Karpas-422 (cell line): ENCODE measurements at places on chromosomes 3 and 15.

DNA sequence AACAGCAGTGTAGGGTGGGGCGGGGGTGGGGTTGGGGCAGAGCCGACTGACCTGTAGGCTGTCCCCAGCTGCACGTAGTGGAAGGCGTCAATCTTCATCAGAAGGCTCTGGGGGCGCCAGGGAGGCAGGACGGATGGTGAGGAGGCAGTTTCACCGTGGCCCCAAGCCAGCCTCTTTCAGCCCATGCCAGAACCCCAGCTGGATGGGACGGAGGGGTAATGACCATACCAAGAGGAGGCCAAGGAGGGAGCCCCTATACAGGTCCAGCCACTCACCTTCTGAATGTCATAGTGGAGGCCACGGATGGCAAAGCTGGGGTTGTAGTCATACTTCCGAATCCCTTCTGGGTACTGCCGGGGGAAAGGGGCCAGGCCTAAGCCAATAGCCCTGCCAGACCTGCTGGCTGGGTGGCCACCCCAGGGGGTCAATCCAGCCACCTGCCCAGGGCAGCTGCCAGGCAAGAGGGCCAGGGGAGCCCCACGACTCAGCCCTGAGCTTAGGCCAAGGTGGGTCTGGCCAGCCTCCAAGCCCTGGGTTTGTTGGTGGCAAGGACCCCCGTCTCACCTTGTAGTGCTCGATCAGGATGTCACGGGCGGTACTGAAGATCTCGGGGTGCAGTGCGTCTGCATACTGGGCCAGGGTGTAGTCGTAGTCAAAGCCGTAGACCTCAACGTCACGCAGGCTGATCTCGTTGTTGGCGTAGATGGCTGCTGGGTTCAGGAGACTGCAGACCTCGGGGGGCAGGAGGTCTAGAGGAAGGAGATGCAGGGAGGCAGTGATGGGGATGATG is 4.9 kb downstream of the NT5DC2 start:
- no peaks in the 10 kb centered on the region for H3K36me3 ChIP-seq
- H3K4me3 ChIP-seq, result no peak overlapping the region
- peaks cover 9% of the 10 kb centered on the region for H3K4me1 ChIP-seq
- no peaks in the 10 kb centered on the region for H3K27me3 ChIP-seq
- H3K27ac ChIP-seq, result no peak overlapping the region
- DNase-seq, result no peak

- H3K27ac ChIP-seq, result no peak overlapping the region
- DNase-seq, result no peak
- H3K36me3 ChIP-seq, result no peaks in the 10 kb centered on the region
- H3K27me3 ChIP-seq, result no peaks in the 10 kb centered on the region
- H3K4me1 ChIP-seq, result peaks cover 9% of the 10 kb centered on the region
- no peak overlapping the region for H3K4me3 ChIP-seq
These were observed 289.2 kb downstream of the ROBO2 start for GRCh38 chr3:77329116-77329515.

- peak; percentile 74 for DNase-seq
- no peak overlapping the region for H3K4me3 ChIP-seq
- H3K27ac ChIP-seq, result no peak overlapping the region
- H3K4me1 ChIP-seq, result peaks cover 5% of the 10 kb centered on the region; the same call in 1 of the 2 replicates
- no peaks in the 10 kb centered on the region for H3K36me3 ChIP-seq
These were observed 3.6 kb downstream of the GNAT1 start for GRCh38 chr3:50194903-50195500.

GRCh38 chr3:183182073-183182472 is 19.5 kb upstream of the LAMP3 start:
- H3K4me3 ChIP-seq, result no peak overlapping the region
- H3K27ac ChIP-seq, result no peak overlapping the region
- no peak for DNase-seq
- peaks cover 81% of the 10 kb centered on the region for H3K4me1 ChIP-seq
- H3K27me3 ChIP-seq, result no peaks in the 10 kb centered on the region

DNA sequence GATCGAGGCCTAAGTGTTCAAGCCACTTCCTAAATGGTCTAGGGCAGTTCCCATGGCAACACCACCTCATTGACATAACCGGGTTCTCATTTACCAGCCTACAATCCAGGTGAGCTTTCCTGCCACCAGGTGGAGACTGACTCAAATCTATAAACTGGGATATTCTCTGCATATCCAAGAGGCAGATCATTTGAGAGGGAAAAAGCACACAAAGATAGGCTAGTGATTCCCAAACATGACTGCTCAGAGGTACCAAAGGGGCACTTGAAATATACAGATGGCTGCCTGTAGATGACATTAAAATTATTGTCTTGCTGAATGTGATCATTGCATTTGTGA is 141.3 kb upstream of the PROK2 start:
- no peak overlapping the region for H3K4me3 ChIP-seq
- peak; percentile 70 for DNase-seq
- no peaks in the 10 kb centered on the region for H3K27me3 ChIP-seq
- H3K27ac ChIP-seq, result no peak overlapping the region
- no peaks in the 10 kb centered on the region for H3K36me3 ChIP-seq
- peaks cover 10% of the 10 kb centered on the region for H3K4me1 ChIP-seq

- H3K4me1 ChIP-seq, result no peaks in the 10 kb centered on the region
- no peak overlapping the region for H3K4me3 ChIP-seq
- DNase-seq, result no peak
- H3K27me3 ChIP-seq, result no peaks in the 10 kb centered on the region
- no peaks in the 10 kb centered on the region for H3K36me3 ChIP-seq
- no peak overlapping the region for H3K27ac ChIP-seq
These were observed 33.5 kb downstream of the NTRK3 start for GRCh38 chr15:88223084-88223483.

DNA sequence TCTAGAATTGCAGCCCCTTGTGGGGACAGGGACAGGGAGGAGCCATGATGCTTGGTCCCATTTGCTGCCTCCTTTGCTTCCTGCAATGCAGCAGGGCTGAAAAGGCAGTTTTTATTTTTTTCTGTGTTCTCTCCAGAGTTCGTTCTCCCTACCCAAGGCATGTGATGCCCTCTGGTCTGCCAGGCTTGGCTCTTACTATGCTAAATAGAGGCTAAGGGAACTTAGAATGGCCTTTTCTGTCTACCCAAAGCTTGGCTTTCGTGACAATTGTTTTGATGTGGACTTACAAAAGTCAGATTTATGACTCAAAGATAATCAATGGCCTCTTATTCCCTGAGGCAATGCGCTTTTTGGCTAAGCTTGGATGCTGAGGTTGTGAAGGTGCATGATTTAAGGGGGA is 293.3 kb upstream of the TBL1XR1 start:
- H3K27me3 ChIP-seq, result no peaks in the 10 kb centered on the region
- H3K36me3 ChIP-seq, result no peaks in the 10 kb centered on the region
- no peak overlapping the region for H3K27ac ChIP-seq
- no peak overlapping the region for H3K4me3 ChIP-seq
- DNase-seq, result no peak
- H3K4me1 ChIP-seq, result no peaks in the 10 kb centered on the region

GRCh38 chr3:55718074-55718473 is 231.0 kb upstream of the WNT5A start:
- no peaks in the 10 kb centered on the region for H3K27me3 ChIP-seq
- H3K4me1 ChIP-seq, result peaks cover 68% of the 10 kb centered on the region
- 0 out of 2 replicates have a peak overlapping the region, but pooled peaks have one; percentile 3 for H3K4me3 ChIP-seq

GRCh38 chr3:141929341-141929995 is 53.0 kb downstream of the ATP1B3 start:
- no peaks in the 10 kb centered on the region for H3K27me3 ChIP-seq
- DNase-seq, result no peak
- H3K4me1 ChIP-seq, result no peaks in the 10 kb centered on the region
- H3K27ac ChIP-seq, result no peak overlapping the region

- DNase-seq, result no peak
- H3K27me3 ChIP-seq, result no peaks in the 10 kb centered on the region
- H3K4me3 ChIP-seq, result no peak overlapping the region
These were observed 6.4 kb upstream of the CPOX start for GRCh38 chr3:98599647-98600411.

- no peak for DNase-seq
- H3K27ac ChIP-seq, result no peak overlapping the region
- no peaks in the 10 kb centered on the region for H3K27me3 ChIP-seq
- H3K36me3 ChIP-seq, result no peaks in the 10 kb centered on the region; the same call in 1 of the 2 replicates
These were observed 10.2 kb upstream of the SKOR1 start for GRCh38 chr15:67815036-67815592.

DNA sequence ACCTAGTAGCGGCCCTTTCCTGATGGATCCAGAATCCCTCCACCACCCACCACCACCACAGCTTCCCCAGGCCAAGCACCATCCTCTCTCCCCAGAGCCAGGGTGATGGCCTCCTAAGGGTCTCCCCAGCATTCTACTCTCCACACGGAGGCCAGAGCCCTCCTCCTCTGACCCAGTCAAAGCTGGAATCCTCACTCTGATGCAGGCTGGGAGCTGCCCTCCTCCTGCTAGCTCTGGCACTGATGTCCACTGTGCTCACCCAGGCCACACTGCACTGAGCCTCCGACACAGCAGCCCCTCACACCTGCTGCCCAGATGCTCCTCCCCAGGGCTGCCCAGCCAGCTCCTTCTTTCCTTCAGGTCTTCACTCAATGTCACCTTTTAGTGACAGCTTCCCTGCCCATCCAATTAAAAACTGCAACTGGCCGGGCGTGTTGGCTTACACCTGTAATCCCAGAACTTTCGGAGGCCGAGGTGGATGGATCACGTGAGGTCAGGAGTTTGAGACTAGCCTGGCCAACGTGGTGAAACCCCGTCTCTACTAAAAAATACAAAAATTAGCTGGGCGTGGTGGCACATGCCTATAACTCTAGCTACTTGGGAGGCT is 21.0 kb downstream of the XXYLT1 start:
- H3K27me3 ChIP-seq, result no peaks in the 10 kb centered on the region
- H3K4me3 ChIP-seq, result no peak overlapping the region
- H3K4me1 ChIP-seq, result peaks cover 3% of the 10 kb centered on the region; the same call in 1 of the 2 replicates
- H3K36me3 ChIP-seq, result no peaks in the 10 kb centered on the region
- H3K27ac ChIP-seq, result no peak overlapping the region
- no peak for DNase-seq

DNA sequence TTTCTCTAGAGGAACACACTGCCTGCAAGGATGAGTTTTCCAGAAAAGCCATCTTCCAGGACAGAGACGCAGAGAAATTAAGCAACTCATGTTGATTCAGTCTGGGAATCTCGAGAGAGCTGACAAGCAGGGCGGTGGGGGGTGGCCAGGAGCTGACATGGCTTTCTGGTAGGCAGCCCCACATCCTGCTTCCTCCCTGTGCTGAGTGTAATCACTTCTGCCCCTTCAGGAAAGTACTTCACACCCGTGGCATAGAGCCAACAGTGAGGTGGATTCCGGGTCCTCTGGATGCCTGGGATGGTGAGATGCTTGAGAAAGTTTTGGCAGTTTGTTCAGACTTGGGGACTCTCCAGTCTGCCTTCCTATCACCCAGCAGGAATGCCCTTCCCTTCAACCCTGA is 221.1 kb downstream of the SLCO3A1 start:
- H3K27me3 ChIP-seq, result no peaks in the 10 kb centered on the region
- H3K36me3 ChIP-seq, result no peaks in the 10 kb centered on the region
- no peak overlapping the region; the same call in 1 of the 2 replicates for H3K27ac ChIP-seq
- DNase-seq, result no peak
- peaks cover 52% of the 10 kb centered on the region for H3K4me1 ChIP-seq

DNA sequence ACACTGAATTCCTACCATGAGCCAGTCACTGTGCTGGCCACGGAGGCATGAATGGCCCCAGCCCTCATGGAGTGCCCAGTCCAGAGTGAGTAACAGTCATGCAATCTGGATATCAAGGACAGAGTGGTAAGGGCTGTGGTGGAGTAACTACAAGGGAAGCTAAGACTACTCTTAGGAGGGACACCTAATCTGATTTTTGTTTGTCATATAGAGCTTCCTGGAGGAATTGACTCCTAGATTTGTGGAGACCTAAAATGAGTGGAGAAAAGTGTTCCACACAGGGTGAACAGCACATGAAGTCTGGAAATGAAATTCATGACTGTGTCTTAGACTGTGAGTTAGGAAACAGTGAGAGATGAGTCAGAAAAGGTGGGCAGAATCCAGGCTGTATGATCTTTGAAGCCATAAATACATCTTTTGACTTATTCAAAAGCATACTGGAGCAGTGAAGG is 219.9 kb downstream of the NFKBIZ start:
- no peaks in the 10 kb centered on the region for H3K36me3 ChIP-seq
- H3K4me1 ChIP-seq, result no peaks in the 10 kb centered on the region

DNA sequence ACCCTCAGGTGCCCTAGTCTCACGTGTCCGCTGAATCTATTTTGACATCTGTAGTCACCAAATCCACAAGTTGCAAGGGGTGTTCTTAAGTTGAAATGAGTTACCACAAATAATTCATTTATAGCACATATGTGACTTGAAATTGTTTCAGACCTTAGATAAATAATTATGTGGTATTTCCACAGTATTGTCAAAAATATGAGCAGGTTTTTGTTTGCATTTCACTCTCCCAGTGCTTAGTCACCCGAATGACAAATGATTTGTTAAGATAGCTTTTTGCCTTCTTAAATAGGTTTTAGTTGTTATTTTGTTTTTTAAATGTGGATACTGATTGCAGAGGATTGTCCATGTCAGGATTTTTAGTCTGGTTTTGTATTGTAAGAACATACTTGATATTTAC is 2.6 kb downstream of the MFSD1 start:
- no peaks in the 10 kb centered on the region for H3K27me3 ChIP-seq
- H3K4me3 ChIP-seq, result no peak overlapping the region
- peaks cover 37% of the 10 kb centered on the region for H3K36me3 ChIP-seq
- H3K27ac ChIP-seq, result no peak overlapping the region
- DNase-seq, result no peak
- H3K4me1 ChIP-seq, result peaks cover 40% of the 10 kb centered on the region

DNA sequence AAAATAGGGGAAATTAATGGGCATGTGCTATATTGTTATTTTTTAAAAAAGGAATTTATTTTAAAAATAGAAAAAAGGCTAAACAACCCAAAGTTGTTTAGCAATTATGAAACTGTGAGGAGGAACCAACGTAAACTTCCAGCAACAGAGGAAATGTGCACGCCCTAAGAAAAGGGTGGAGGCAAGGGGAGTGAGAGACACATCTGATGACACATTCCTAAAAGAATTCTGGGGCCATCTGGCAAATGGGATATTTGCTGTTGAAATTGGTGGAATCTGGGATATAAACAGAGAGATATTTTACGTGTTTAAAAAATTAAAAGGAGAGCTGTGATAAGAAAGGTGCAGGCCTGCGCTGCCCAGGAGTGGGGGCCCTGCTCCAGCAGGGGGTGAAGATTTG is 50.8 kb upstream of the MUC13 start:
- H3K27ac ChIP-seq, result no peak overlapping the region
- no peak for DNase-seq
- H3K36me3 ChIP-seq, result peaks cover 60% of the 10 kb centered on the region
- H3K4me3 ChIP-seq, result no peak overlapping the region
- no peaks in the 10 kb centered on the region; the same call in 1 of the 2 replicates for H3K4me1 ChIP-seq

- no peaks in the 10 kb centered on the region for H3K27me3 ChIP-seq
- DNase-seq, result no peak
- no peaks in the 10 kb centered on the region for H3K4me1 ChIP-seq
- H3K4me3 ChIP-seq, result no peak overlapping the region
- H3K36me3 ChIP-seq, result no peaks in the 10 kb centered on the region
- no peak overlapping the region for H3K27ac ChIP-seq
These were observed 156.3 kb upstream of the STRIT1 start for GRCh38 chr3:155449613-155450267.

- no peak overlapping the region for H3K4me3 ChIP-seq
- H3K27me3 ChIP-seq, result no peaks in the 10 kb centered on the region
- DNase-seq, result no peak
These were observed 342.9 kb upstream of the PPP2R3A start for GRCh38 chr3:135622656-135623055.

- H3K36me3 ChIP-seq, result no peaks in the 10 kb centered on the region
- H3K27ac ChIP-seq, result no peak overlapping the region
- H3K4me3 ChIP-seq, result 0 out of 2 replicates have a peak overlapping the region, but pooled peaks have one; percentile 36
- no peak for DNase-seq
- H3K4me1 ChIP-seq, result no peaks in the 10 kb centered on the region
These were observed 10.3 kb upstream of the KIF7 start for GRCh38 chr15:89665449-89666181.

- no peak overlapping the region for H3K27ac ChIP-seq
- DNase-seq, result no peak
- H3K4me3 ChIP-seq, result no peak overlapping the region
- no peaks in the 10 kb centered on the region for H3K27me3 ChIP-seq
- no peaks in the 10 kb centered on the region for H3K4me1 ChIP-seq
These were observed 12.9 kb downstream of the BDH1 start for GRCh38 chr3:197542741-197543454.
